ENCODE measurements at places on chromosomes 1 and 21.

GRCh38 chr1:206538086-206538770, 30.9 kb downstream of the RASSF5 start:
- no peak for DNase-seq

DNA sequence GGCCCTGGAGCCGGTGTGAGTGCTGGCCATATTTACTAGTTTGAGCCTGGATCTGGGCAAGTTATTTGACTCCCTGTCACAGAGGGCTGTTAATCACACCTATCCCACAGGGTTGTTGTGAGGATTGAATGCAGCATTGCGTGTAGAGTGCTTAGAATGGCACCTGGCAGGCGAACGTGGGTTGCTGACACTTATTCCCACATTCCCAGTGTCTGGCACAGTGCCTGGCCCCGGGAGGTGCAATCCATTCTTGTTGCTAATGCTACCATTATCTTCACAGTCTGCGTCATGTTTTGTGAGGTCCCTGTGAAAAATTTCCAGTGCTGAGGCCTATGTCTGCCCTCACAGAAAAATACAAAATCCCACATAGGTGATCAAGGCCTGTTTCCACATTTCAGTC, 66.1 kb downstream of the CD2 start:
- no peak for DNase-seq

DNA sequence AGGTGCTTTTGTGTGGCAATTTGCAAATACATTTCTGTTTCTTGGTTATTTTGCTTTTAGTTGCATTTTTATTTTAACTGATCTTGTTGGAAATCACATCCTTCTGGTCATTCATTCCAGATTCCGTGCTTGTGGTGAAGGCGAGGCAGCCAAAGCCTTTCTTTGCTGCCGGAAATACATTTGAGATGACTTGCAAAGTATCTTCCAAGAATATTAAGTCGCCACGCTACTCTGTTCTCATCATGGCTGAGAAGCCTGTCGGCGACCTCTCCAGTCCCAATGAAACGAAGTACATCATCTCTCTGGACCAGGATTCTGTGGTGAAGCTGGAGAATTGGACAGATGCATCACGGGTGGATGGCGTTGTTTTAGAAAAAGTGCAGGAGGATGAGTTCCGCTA, 34.8 kb upstream of the CD101 start:
- DNase-seq = no peak

- DNase-seq = no peak
Observed at GRCh38 chr1:228309326-228310067, 97.1 kb downstream of the TRIM11 start.

DNA sequence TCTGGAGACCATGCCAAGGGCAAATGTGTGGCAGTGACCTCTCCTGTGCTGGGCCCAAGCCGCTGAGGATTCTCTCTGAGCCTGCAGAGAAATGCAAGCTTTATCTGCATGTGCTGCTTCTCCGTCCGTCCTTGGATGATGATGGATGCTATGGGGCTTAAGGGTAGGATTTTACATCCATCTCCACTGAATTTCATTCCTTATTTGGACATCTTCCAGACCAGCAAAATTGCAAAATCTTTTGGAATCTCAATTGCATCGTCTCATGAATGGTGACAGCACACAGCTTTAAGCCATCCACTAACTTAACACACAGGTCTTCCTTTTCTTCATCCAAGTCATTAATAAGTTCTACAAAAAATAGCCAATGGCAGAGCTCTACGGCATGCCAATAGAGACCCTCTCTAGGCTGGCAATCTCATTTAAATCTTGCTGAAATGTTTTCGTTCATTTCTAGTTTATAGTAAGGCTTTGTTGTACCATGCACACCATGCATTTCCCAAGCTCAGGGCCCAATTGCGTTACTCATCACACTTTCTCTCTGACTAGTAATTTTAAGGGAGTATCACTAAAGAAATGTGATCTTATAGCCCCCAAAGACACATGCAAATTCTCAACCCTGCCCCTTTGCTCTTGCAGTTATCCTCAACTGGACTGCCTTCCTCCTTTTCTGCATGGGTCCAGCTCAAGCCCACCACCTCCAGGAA, 11.1 kb downstream of the BATF3 start:
- DNase-seq = no peak

DNA sequence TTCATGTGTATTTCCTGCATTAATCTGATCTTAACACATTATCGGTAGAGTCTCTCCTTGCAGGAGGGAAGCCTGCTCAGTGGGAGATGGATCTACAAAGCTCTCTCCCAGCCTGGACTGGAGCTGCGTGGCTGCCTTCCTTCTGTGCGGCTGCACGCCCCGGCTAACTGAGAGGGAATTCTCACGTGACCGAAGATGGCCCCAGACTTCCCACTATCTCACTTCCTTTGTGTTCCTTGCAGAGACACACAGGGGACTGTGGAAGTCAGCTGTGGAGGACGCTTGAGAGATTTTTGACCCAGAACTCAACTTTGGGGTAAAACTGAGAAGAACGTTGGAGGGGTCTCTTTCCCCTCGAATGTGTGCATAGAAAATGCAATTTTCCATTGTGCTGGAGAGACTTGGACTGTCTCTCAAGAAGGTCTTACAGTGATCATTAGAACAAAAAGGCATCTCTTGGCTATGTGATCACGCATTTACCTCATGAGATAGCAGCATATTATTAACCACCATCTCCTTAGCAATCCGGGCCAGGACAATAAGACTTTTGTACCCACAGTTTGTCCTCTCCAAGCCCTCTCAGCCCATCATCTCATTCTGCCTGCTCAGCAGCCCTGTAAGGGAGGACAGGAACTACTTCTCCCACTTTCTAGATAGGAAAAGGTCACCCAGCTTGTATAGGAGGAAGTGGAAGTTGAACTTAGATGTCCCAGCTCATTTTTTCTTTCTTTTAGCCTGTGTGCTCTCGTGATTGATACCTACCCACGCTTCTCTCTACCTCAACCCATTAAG, 49.3 kb upstream of the TARBP1 start:
- no peak for DNase-seq

GRCh38 chr1:184610876-184611595, 143.6 kb downstream of the EDEM3 start:
- DNase-seq = no peak

DNA sequence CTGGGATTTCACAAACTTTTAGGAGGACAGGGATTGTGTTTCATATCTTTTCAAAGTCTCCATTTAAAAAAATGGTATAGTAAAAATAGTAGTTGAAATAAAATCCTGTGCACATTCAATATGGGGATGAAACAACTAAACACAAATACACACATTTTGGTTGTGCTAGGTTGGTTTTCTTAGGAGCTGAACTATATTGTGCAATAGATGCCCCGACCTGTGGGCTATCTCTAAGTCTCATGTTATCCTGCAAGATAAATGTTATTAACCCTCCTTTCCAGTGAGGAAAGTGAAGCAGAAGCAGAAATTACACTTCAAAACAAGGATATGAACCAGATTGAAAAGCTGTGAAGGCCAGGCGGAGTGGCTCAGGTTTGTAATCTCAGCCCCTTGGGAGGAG, 1.3 kb upstream of the PLD5 start:
- no peak for DNase-seq

Measured in frontal cortex (tissue), 4 donors.